ENCODE measurements at places on chromosomes 7 and 10.
A peak's percentile ranks its signal among the peaks of the same experiment; 100 is the strongest.

DNA sequence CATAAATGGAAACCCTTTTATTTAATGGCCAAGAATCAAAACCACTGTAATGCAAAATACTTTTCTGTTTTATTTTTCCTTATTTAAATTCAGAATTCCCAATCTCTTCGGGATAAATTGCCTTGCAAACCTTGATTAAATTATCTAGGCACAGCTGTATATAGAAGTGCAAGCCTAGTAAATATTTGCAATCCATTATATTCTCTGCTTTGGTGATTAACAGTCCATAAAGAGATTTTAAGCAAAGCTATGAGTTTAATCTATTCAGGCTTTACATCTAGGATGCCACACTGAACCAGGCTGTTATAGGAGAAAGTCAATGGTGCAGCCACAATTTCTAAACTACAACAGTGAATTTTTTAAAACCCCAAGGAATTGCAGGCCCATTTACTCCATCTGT is 43.6 kb upstream of the THSD7A start:
- DNase-seq, result no peak

- DNase-seq, result no peak
These were observed 775.3 kb upstream of the POM121L12 start for GRCh38 chr7:52260046-52260665.

DNA sequence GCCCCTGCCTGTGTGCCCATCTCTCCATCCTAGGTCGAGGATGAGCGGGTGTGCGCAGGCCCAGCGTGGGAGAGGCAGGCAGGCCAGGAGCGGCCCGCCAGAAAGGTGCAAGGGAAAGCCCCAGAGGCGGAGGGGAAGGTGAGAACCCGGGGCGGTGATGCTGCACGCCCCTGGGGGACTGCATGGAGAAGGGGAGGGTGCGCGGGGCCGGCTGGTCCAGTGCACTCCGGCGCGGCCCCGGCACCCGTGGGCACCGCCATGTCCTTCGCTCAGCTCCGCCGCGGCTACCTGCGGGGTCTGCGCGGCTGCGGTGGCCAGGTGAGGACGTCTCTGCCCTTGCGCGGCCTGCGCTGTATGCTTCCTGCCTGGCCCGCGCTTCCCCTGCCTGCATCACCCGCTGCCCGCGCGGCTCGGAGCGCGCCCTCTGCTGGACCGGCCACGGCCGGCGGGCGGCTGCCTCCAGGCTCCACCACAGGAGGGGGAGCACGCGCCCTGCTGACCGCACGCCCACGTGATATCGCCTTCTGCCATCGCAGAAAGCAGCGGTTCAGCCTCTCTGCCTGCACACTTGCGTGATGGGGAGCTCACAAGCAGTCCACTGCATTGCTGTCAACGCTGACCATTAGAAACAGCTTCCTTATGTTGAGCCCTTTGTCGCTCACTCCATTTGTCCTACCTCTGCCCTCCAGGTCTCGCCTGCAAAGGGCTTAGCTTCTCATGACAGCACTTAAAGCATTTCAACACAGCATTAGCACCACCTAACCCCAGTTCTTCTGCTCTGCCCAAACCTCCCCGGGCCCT is 73.9 kb downstream of the CXCL12 start:
- peak; percentile 65 for DNase-seq

- no peak for DNase-seq
These were observed 18.8 kb upstream of the TBC1D12 start for GRCh38 chr10:94383530-94383929.

GRCh38 chr10:124961248-124961570 is 19.3 kb downstream of the ZRANB1 start:
- no peak for DNase-seq

DNA sequence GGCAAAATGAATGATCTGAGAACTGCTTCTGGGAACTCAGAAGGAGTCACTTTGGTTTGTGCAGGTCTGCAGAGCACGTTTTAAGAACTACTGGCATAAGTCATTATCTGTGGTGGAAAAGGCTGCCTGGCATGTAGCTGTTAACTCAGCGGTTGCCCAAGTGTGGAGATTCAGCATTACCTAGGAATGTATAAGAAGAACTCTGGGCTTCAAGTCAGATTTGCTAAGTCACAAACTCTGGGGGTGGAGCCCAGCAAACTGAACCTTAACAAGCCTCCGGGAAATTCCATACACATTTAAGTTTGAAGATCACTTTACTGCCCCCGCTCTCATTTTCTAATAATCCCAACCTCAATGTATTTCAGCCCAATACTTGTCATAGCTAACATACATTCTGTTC is 31.1 kb downstream of the PLXDC2 start:
- DNase-seq, result no peak

DNA sequence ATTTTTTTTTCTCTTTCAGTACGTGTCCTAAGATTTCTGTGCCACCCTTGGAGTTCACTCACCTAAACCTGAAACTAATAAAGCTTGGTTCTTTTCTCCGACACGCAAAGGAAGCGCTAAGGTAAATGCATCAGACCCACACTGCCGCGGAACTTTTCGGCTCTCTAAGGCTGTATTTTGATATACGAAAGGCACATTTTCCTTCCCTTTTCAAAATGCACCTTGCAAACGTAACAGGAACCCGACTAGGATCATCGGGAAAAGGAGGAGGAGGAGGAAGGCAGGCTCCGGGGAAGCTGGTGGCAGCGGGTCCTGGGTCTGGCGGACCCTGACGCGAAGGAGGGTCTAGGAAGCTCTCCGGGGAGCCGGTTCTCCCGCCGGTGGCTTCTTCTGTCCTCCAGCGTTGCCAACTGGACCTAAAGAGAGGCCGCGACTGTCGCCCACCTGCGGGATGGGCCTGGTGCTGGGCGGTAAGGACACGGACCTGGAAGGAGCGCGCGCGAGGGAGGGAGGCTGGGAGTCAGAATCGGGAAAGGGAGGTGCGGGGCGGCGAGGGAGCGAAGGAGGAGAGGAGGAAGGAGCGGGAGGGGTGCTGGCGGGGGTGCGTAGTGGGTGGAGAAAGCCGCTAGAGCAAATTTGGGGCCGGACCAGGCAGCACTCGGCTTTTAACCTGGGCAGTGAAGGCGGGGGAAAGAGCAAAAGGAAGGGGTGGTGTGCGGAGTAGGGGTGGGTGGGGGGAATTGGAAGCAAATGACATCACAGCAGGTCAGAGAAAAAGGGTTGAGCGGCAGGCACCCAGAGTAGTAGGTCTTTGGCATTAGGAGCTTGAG is at the start of gene CFTR:
Gene CFTR, plus strand, starts transcription at position 801 of the 830 bp plus-strand sequence. CDS start 70 bp downstream, outside the sequence.
- DNase-seq, result no peak

GRCh38 chr10:121182219-121182618 is 331.1 kb downstream of the WDR11 start:
- DNase-seq, result no peak

- DNase-seq, result peak; percentile 92
These were observed at the start of gene LSM5 for GRCh38 chr7:32490127-32490796. TSS of gene LSM5 (minus strand) at chr7:32490380. CDS start at chr7:32490365, 15 bp downstream.

DNA sequence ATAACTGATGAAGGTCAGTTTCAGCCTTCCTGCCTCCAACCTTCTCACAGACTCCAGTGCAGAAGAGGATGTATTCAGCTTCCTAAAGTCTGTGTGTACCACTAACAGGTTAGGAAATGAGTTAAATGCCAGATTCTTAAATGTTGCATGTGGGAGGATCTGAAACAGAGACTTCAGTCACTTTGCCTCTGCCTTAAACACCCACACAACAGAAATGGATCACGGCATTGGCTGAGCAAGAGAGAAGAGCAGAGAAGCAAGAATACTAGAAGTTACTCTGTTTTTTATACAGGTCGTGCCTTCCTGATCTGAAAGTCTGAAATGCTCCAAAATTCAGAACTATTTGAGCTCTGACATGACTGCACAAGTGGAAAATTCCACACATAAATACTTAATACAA is 98.9 kb upstream of the ARHGAP21 start:
- DNase-seq, result no peak

- no peak for DNase-seq
These were observed 83.4 kb downstream of the ZRANB1 start for GRCh38 chr10:125025341-125025740.

DNA sequence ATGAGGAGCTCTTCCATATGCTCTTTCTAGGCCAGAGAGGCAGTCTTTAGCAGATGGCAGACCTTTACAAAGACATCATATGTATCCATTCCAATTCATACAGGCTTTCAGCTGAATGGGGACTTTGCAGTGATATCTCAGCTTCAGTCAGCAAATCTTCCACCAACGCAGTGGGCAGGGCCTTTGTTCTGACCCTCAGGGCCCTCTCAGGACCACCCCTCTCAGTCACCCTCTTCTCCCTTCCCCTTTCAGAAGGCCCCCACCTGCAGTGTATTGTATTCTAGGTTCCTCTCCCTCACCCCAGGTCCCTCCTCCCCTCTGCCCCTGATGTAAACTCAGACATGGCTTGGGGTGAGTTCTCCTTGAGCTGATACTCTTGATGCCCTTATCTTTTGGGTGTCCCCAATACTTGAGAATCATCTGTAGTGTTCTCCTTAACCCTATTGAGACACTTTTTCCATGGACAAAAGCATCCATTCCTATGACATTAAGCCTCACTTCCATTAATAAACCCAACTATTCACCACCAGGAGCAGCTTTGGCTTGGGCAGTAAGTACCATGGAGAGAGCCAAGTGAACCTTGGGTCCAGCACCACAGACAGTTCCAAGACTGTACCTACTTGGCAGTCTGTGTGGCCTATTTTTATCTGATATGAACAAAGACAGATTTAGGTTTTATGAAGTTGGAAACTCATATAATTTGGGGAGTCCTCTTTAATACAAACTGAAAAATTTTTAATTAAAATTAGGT is 62.7 kb downstream of the ADCYAP1R1 start:
- DNase-seq, result no peak

- DNase-seq, result no peak
These were observed 105.5 kb upstream of the AKR1E2 start for GRCh38 chr10:4720463-4720862.

DNA sequence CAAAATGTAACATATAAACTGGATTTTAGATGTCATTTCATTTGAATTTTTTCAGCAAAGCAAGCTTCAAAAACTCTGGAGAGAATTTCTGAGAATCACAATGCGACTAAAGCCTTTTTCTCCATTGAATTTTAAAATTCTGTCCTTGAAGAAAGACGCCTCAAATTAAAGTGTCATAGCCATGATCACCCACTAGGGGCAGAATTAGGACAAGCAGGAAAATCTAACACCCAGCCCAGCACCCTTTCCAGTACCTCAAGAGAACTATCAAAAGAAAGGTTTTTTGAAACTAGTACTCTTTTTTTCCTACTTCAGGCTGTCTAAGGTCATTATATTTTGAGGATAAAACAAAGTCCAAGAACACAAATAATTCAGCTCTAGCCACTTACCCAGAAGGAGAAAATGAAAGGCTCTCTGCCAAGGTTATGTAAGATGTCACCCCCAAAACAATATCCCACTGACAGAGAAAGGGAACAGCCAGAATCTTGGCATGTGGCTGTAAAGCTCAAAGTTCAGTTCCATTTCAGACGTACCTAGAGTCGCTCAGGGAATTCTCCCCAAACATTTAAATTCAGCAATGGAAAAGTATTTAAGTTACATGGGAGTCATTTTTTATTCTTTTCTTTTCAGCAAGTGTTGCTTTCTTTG is 299.4 kb downstream of the SNX13 start:
- no peak for DNase-seq

GRCh38 chr10:113427236-113427735 is 125.6 kb upstream of the HABP2 start:
- no peak for DNase-seq

DNA sequence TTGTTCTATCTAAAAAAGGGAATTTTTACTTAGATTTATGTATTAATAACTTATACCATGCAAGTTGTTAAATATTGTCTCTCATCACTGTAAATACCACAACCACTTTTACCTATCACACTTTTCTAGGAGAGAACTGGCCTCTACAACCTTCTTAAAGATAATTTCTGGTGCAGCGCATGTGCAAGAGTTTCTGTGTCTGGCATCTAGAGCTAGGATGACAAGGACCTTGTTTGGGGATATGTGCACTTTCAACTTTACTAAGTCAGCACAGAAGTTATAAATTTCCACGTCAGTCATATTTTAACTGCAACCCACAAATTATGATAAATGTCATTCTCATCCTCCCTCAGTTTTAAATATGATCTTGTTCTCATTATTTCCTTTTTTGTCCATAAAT is 156.9 kb upstream of the ADCY1 start:
- no peak for DNase-seq

- DNase-seq, result no peak
These were observed 10.2 kb upstream of the CH25H start for GRCh38 chr10:89217057-89217990.

GRCh38 chr7:50151661-50152060 is 58.6 kb upstream of the ZPBP start:
- no peak for DNase-seq

- DNase-seq, result no peak
These were observed 3.5 kb downstream of the ERLIN1 start for GRCh38 chr10:100182281-100182680.

GRCh38 chr10:124322191-124322980 is 96.3 kb downstream of the OAT start:
- no peak for DNase-seq

DNA sequence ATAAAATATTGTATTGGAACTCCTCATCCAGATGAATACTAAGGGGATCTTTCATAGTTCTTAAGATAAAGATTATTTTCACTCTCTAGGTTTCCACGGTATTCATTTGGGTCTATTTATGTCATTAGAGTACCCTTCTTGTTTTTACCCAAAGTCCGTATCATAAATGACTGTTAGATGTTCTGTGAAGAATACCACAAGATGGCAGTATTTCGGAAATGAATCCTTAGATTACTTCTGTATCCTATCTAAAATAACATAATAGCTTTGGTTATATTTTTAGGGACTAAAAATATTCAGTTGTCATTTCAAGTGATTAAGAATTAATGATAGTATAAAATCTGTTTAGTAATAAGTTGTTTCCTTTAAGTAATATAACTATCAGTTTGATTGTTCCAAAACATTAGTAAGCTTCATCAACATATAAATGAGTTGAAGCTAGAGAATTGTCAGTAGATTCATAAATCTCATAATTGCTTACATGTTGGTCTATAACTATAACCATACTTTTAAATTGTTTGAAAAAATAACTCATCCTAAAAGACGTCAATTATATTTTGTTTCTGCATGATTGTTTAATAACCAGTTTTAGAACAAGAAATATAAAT is 337.5 kb upstream of the KCND2 start:
- no peak for DNase-seq

GRCh38 chr10:15658069-15658702 is 61.5 kb downstream of the ITGA8 start:
- DNase-seq, result no peak

GRCh38 chr7:43808410-43808809 is 49.9 kb downstream of the BLVRA start:
- no peak for DNase-seq

DNA sequence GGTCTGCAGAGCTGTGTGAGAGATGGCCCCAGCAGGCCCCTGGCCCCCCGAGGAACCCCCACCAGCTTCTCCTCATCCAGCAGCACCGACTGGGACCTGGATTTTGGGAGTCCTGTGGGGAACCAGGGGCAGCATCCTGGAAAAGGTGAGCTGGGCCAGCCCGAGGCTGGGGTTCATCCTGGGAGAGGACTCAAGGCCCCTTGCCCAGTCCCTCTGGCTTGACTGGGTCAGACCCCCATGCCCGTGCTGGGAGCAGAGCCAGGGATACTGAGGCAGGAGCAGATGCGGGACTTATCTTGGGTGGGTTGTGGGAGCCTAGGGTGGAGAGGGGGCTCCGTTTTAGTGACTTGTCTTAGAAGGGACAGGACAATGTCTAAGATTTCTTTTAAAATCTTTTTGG is 47.5 kb downstream of the ZNF467 start:
- no peak for DNase-seq
